Stimulated activated CD4-positive, alpha-beta T cell treated with anti-CD3 and anti-CD28 coated beads, Interleukin-12 subunit alpha, Interleukin-12 subunit beta, amount 100 ng/mL, for 24 hours (primary cell): ENCODE measurements at places on chromosomes 13 and 19.

GRCh38 chr13:52164989-52165388, 5.6 kb upstream of the NEK3 start:
- no peak for DNase-seq

- no peak for DNase-seq
These were observed 987.9 kb downstream of the OLFM4 start for GRCh38 chr13:54016542-54016941.

DNA sequence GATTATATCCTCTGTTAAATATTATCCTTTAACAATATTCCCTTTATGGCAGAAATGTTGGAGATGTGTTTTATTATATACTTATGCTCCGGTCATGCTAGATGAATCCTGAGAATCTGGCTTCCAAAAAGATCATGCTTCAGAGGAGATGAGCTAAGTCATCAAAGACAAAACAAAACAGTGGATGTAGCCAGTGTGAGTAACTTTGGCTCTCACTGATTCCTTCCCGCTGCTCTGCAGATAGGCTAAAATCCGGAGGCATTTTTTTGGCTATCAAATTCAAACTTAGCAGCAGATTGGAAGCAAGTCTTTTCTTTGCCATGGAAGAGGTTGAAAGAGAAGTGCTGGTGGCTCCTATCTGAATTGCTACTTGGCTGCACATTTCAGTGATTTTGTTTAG, 295.9 kb downstream of the GPC6 start:
- DNase-seq = no peak

DNA sequence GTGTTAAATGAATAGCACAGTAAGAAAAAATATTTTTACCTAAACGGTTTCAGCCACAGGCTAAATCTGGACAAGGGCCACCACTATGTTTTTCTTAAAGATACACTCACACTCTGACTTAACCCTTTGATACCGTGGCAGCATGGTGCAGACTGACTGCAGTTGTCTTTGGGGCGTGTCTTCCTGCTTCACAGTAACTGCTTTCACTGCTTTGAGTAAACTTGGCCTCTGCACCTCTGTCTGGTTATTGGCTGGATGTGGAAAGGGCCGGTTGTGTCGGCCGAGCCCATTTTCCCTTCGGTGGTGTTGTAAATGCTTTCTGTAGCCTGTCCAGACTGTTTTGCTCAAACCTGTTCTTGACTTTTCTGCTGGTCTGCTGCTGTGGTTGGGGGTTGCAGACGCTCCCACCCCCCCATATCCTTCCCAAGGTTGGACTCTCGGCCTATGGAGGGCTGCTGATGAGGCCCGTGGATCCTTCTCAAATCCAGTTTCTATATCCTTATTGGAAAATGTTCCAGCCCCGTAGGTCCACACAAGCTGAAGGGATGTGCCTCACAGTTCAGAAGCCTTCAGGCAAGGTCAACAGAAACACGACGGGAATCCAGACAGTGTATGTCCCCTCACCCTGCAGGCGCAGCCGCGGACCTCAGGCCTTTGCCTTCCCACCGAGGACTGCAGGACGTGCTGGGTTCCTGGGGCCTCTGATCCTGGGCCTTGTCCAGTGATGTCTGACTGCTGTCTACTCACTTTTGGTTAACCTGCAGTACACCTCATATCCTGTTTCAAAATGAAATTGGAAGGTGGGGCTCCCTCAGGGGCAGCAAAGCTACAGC, 90.2 kb upstream of the RNF113B start:
- DNase-seq = no peak
